ENCODE measurements at places on chromosomes 5 and 9. TPM values are rescaled to one million over a fixed set of nuclear protein-coding genes. Genes with fewer than 3 reads are reported as not detected.

RPL35 gene
- total RNA-seq = 1,681 TPM

CCL19 gene
- total RNA-seq = not detected

PLK2 gene
- 37.4 TPM for total RNA-seq

ADGRV1 gene
- total RNA-seq = 0.05 TPM

SLCO6A1 gene
- not detected for total RNA-seq

HK3 gene
- total RNA-seq = 0.44 TPM

ACSL6 gene
- total RNA-seq = 48.1 TPM

SLC6A18 gene
- total RNA-seq = not detected

MRPS2 gene
- 66.6 TPM for total RNA-seq

ZNF483 gene
- 3.5 TPM for total RNA-seq

EDIL3 gene
- not detected for total RNA-seq

PCDHB14 gene
- total RNA-seq = not detected

RNF180 gene
- not detected for total RNA-seq

MSMP gene
- total RNA-seq = not detected

GMCL2 gene
- total RNA-seq = not detected

SOHLH1 gene
- total RNA-seq = not detected
